ENCODE measurements at places on chromosomes 13 and 19. TPM values are rescaled to one million over a fixed set of nuclear protein-coding genes. Genes with fewer than 3 reads are reported as not detected.

Gene USHBP1
- 0.26 TPM for total RNA-seq

Gene NXNL1
- not detected for total RNA-seq

Gene SLC7A1
- total RNA-seq, result 68.5 TPM

Gene ALOX5AP
- 40.8 TPM for total RNA-seq

Gene C19orf25
- total RNA-seq, result 35.7 TPM

Gene ZNF846
- 8.7 TPM for total RNA-seq

Gene GIPC3
- 2.9 TPM for total RNA-seq

Gene RNF113B
- total RNA-seq, result not detected

Gene CGB1
- not detected for total RNA-seq

Gene SERPINE3
- total RNA-seq, result not detected

Gene MBNL2
- total RNA-seq, result 9.7 TPM
